ENCODE measurements at places on chromosomes 13 and 19. TPM values are rescaled to one million over a fixed set of nuclear protein-coding genes. Genes with fewer than 3 reads are reported as not detected.

MATK gene
- total RNA-seq, result 1.2 TPM

SIGLEC7 gene
- total RNA-seq, result not detected

PCP2 gene
- total RNA-seq, result 0.75 TPM

AZU1 gene
- not detected for total RNA-seq

KXD1 gene
- total RNA-seq, result 121 TPM

CYSLTR2 gene
- 0.13 TPM for total RNA-seq

SPIB gene
- total RNA-seq, result not detected

Data from kidney epithelial cell (primary cell).